Right lung (tissue), 10 donors: ENCODE measurements at places on chromosomes 1 and 21. TPM values are rescaled to one million over a fixed set of nuclear protein-coding genes. Genes with fewer than 3 reads are reported as not detected.

Gene CR2
- polyA plus RNA-seq = 0.40 TPM

DNA sequence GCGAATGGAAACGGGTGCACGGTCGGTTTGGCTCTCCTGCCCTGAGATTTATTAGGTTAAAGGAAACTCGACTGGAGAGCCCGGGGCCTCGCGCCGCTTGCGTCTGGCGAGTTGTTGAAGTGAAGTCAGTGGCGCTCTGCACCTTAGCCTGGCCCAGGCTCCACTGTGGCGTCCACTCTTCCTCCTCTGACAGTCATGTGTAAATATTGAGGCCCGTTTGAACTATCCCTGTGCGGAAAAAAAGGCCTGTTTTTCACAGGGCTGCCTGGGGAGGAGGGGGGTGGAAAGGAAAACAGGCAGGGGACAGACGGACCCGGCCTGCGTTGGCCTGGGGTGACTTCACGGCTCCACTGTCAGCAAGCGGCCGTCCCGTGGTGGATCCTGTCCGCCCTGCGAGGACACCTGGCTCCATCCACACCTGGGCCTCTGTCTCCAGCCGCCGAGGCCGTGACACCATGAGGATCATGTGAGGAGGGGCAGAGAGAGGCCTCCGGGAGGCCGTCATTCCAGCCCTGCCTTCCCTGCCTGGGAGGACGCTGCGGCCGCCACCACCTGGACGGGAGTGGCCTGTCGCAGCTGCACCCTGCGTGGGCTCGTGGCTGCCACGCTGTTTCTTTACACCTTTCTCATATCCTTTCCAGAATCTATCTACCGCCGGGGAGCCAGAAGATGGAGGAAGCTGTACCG is 59.8 kb downstream of the FAAP20 start:
- DNase-seq = peak; percentile 26

Gene TMEM54
- polyA plus RNA-seq = 18.7 TPM

DNA sequence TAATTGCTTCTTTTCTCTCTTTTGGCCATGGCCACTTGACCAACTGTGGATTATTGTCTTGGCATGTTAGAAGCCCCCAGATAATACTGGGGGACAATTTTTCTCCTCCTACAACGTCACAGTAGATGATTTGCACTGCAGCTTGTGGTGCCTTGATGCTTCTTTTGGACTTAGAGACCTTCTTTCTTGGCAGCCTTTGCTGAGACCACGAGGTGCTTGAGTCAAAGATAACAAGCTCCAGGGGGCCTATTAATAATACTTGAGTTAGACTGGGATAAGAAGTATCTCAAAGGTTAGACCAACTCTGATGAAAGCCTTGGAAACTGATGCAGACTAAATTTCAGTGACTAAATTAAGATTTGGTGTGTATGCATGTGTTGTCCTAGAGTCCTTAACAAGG is 3.2 kb downstream of the PPP1R12B start:
- no peak for DNase-seq

DNA sequence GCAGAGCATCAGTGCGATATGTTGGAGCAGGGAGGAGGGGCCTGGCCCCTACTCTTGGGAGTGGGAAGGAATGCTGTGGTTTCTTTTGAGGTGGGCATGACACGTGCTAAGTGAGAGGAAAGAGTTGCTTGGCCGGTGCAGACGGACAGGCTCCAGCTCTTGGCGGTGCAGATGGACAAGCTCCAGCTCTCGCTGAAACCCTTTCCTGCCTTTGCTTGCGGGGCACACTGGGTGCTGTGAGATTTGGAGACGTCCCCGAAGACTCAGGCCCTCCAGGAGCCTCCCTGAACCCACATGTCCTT is 15.9 kb downstream of the PDXK start:
- no peak for DNase-seq

Gene NUP210L
- 0.09 TPM for polyA plus RNA-seq

Gene ACBD6
- polyA plus RNA-seq = 77.5 TPM

DNA sequence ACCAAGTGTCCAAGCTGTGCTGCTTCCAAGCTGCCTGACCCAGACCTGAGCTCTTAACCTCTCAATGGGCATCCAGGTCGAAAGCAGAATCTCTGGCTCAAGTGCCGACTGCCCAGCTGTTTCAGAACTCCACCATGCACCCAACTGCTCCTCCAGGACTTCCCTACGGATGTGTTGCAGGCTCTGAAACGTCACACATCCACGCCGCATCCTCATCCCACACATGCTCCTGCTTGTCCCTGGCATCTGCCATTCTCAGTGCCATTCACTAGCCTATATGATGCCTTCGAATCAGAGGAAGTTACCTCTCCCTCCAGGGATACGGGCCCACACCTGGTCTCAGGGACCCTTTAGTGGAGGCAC is 11.2 kb downstream of the PDZK1IP1 start:
- no peak for DNase-seq

DNA sequence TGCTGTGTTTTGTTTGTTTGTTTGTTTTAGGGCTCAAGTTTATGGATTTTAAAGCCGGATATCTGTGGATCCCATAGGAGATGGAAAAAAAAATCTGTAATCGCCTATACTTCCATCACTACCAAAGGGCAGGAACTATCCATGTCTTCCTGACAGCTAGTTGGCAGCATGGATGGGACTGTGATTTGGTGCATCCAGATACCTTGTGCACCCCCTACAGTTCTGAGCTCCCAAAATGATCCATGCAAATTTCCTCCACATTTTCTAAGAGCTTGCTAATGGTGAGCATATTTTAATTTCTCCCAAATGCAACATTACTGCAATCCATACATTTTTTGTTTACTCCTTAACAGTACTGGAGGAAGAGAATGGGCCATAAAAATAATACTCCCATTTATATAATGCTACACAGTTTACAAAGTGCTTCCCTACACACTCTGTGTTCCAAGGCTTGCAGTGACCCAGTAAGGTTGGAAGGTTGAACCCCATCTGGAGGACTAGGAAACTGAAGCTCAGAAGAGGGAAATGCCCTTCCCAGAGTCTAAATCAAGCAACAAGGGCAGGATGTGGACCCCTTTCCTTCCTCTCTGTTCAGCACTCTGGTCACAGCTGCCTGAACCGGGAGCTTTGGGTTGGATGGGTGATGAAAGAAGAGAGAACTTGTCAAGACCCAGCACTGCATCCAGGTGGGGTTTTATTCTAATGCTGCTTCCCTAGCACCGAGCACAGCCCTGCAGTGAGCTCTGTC is 48.0 kb downstream of the CAPN8 start:
- DNase-seq = no peak

- no peak for DNase-seq
These were observed 48.6 kb upstream of the LMO4 start for GRCh38 chr1:87279966-87280535.

DNA sequence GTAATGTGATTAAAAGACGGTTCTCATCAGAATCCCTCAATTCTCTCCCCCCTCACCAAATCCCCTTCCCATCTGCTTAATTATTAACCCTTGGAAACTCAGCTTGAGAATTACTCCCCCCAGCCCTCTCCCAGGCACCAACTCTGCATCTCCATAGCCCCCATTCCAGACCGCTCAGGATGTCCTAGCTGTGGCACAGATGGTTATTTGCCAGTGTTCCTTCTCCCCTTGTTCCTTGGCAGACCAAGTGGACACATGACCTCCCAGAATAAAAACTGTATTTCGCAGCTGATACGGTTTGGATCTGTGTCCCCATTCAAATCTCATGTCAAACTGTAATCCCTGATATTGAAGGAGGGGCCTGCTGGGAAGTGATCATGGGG is 14.6 kb downstream of the HENMT1 start:
- DNase-seq = no peak

GRCh38 chr1:171645553-171646248 is 6.8 kb downstream of the MYOC start:
- DNase-seq = no peak

DNA sequence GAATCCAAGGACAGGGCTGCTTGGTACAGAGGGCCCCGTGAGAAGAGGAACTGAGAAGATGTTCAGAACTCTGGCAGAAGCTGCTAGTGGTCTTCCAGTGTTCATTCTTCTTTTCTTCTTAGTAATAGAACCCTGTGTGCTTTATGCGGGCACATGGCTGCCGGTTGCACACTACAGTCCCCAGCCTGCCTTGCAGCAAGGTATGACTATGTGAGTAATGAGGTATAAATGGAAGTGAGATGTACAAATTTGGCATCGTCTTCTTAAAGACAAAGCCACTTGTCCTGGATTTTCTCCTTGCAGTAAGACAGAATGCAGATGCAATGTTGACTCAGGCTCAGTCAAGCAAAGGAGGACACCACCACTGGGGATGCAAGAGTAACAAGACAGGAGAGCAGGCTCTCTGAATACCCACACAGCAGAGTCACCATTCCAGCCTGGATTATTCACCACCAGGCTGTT is 15.0 kb upstream of the ATP1B1 start:
- DNase-seq = no peak
